ENCODE measurements at places on chromosomes 1 and 21.

DNA sequence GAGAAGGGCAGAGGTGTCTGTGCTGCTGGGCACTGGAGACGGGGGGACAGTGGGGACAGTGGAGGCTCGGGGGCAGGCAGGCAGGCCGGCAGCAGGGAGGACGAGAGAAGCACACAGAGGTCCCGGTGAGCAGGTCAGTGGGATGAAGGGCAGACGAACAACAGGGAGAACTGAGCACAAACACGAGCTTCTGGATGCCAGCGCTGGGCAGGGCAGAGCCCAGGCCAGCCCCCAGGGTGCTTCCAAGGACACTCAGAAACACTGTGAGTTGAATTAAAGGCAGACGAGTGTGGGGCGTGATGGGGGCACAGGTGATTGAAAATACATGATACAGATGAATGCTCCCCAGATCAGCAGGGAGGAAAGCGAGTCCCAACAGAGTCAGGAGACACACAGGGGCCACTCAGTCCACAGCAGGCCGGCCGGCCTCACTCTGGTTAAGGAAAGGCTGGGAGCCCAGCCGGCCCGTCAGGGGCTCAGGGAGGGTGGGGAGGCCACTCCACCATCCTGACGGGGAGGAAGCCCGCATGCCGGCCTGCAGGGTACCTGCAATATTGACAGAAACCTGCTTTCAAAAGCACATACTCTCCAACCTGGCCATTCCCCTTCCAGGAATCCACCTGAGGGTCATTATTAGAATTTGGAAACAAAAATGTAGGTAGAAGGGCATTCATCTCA, 14.1 kb downstream of the SLC19A1 start:
- no peak for DNase-seq

DNA sequence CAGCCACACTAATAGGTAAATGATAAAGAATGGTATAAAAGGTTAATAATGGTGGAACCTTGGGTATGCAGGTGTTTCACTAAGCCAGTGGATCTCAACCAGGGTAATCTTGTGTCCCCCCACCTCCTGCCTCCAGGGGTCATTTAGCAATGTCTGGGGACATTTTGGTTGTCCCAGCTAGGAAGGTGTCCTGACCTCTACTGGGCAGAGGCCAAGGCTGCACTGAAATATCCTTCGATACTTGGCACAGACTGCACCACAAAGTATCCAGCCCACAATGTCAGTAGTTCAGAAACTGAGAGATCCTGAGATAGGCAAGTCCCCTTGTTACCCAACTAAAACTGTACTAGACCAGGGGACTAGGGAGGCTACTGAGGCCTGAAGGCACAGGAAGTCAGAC, 113.6 kb upstream of the TIAM1 start:
- no peak for DNase-seq

GRCh38 chr1:157203166-157203565, 65.0 kb upstream of the ETV3 start:
- no peak for DNase-seq

GRCh38 chr1:118918230-118918939, 69.8 kb downstream of the TBX15 start:
- DNase-seq = no peak

- DNase-seq = no peak
These were observed 55.6 kb downstream of the DDR2 start for GRCh38 chr1:162687870-162688269.

All from H54 (cell line).